ENCODE measurements at places on chromosomes 6 and 20.

GRCh38 chr6:161341638-161342037, 67.8 kb upstream of the AGPAT4 start:
- no peak for DNase-seq

- DNase-seq = no peak
Measured at GRCh38 chr20:47981222-47981621, 195.9 kb upstream of the SULF2 start.

DNA sequence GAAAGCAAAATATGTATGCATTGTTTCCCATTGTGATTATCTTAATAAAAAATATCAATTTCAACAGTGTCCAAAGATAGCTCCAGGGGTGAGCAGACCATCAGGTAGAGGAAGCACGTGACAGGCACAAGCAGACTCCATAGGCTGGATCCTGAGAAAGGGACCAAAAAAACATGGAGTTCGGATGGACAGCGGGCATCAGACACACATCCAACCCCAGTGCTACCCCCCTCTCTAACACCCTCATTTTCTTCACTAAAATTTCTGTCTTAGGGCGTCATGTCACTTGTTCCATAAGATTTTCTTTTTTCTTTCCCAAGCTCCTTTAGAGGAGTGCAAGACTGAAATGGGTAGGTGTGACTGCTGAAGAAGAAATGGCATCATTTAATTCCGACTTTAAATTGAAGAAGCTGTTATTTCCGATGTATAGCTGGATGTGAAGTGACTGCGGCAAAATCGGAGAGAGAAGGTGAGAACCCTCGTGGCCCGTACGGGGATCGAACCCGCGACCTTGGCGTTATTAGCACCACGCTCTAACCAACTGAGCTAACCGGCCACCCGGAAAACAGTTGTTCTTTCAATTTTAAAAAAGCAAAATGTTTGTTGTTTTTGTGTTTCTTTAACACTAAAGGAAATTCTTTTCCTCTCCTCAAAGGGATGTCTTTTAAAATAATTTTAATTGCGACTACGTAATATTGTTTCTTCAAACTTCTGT, 10.3 kb upstream of the PRSS16 start:
- no peak for DNase-seq

DNA sequence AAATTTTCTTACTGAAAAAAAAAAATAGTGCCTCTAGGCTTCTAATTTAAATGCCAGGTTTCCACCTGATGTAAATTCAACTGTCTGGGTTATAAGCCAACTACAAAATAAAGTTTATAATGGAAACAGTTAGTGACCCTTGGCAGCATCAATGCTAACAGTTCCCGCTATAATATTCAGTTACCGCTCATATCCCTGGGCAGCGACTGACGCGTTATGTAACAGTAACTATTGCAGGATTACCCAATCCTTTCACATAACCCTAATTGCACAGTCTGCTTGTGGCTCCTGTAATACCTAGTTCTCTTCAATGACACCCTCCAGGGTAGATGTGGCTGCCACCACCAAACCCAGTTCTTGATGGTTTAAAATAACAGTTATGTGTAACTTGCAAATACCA, 208.6 kb downstream of the MOXD1 start:
- DNase-seq = no peak

DNA sequence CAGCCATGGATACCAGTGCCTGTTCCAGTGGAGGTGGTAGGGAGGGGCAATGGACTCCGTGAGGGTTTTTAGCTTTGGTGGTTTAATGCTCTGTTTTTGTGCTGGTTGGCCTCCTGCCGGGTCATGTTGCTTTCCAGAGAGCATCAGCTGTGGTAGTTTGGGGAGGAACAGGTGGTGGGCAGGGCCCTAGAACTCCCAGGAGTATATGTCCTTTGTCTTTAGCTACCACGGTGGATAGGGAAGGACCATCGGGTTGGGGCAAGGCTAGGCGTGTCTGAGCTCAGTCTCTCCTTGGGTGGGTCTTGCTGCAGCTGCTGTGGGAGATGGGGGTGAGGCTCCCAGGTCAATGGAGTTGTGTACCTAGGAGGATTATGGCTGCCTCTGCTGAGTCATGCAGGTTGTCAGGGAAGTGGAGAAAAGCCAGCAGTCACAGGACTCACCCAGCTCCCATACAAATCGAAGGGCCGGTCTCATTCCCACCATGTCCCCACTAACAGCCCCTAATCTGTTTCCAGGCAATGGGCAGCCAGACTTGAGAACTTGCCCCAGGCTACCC, 38.9 kb downstream of the MRAP2 start:
- DNase-seq = no peak

- DNase-seq = no peak
Measured at GRCh38 chr6:150145830-150146229, 3.0 kb downstream of the PPP1R14C start.

DNA sequence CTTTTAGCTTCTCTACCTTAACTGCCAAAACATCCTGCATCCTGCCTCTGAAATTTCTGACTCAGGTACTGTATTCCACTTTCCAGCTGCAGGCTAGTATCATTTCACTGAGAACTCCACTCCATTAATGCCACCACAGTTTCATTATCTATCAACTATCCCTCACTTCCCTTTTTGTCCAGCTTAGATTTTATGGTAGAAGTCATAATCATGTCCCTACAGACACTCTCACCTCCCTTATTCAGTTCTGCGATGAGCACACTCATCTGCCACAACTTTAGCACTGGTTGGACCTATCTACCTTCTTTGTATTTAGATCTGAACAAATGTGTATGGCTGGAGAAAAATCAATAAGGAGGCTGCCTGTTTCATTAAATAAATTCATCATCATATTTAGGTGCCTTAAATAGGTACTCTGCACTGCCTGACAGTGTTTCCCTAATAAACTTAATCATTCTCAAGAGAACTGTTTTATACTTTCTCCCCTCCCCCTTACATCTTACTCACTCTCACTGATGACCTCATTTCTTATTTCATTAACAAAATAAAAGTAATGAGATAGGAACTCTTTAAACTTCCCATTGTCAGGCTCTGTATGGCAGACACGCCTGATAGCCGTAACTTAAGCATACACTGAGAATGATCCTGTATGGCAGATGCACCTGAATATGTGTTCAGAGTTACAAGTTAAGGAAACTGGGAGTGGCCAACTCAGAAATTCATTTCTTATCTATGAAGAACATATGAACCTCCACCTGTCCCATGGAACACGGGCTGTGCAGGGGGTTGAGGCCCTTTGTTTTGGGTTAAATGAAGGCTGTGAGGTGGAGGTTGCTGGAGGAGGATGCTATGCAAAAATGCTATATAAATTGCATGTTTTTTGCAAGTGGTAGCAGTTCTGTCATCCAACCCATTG, 95.3 kb upstream of the MAN1A1 start:
- DNase-seq = no peak

GRCh38 chr6:142301651-142302391, at the start of gene ADGRG6:
TSS of gene ADGRG6 (plus strand) at chr6:142302007. CDS start at chr6:142302330, 323 bp downstream.
- DNase-seq = no peak

- DNase-seq = no peak
Measured at GRCh38 chr6:154234019-154234772, 122.4 kb downstream of the IPCEF1 start.

DNA sequence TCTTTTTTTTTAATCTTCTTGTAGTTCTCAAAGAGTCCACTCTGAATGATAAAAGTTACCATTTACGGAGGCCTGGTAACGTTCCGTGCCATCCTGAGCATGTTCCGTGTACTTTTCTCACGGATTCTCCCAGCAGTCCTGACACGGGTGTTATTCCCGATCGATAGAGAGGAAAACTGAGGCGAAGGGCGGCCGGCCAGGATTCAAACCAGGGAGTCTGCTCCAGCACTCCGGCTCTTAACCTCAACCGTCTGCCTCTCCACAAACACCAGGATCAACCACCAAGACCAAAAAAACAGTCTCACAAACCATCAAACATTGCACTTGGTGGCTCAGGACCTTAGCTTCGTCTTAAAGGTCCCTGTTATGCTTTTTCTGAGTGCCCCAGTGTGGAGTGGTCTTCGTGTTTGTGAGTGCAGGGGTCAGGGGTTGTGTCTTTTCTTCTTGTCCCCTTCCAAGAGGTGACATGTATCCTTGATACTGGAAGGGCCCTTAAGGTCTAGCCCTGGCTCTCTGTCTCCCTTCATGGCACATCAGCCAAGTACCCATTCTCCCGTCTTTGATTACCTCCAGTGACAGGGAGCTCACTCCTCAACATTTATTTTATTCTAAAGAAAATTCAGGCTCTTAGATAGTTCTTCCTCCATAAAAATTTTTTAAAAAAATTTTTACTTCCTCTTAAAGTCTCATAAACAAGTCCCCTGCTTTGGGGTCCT, 35.1 kb downstream of the SRC start:
- no peak for DNase-seq

DNA sequence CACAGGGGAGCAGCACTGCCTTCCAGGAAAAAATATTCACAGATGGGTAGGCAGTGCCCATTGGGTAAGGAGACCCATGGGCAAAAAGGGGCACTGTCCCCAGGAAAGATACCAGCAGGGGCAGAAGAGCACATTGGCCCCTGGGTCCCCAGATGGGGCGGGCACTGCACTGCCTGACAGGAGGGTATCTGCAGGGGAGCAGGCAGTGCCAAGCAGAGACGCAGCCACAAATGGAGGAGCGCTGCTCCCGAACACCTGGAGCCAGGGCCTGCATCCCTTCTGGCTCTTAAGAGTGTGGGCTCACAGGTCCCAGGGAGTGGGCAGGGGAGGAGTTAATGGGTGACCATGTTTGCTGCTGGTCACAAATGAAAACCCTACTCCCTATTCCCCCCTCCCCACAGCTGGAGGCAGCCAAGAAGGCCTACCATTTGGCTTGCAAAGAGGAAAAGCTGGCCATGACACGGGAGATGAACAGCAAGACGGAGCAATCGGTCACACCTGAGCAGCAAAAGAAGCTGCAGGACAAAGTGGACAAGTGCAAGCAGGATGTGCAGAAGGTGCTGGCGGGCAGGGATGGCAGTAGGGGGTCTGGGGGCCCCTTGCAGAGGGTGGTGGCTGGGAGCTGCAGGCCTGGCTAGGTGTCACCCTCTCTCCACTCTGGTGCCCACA, 27.0 kb downstream of the SPDEF start:
- no peak for DNase-seq

GRCh38 chr6:123990376-123990775, 186.7 kb downstream of the NKAIN2 start:
- no peak for DNase-seq

- DNase-seq = no peak
Measured at GRCh38 chr6:113668641-113669408, 188.3 kb upstream of the MARCKS start.

DNA sequence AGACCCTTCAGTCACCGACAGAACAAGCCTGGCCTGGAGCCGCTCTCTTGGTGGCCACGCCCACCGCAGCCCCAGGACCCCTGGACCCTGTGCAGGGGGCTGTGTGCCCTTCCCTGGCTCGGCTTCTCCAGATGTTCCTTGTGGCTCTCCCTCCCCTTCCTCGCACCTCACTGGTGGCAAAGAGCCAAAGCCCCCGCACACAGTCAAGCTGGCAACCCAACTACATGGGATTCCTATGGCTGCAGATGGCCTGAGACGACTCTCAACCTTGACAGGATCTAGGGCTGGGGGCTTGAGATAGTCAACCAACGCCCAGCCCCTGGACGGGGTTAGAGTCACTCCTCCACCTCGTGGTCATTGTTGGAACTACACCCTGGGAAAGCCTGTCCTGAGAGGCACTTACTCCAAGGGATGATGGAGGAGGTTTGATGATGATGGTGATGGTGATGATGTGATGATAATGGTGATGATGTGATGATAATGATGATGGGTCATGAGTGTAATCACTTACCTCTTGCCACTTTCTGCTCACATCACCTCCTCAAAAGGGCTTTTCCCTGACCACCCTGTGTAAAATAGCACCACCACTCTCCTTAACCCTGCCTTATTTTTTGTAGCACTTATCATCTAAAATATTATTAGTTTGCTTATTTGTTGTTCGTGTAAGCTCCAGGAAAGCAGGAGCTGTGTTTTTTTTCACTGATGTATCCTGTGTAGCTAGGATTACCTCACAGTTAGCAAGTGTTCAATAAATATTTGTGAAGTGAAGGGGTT, 278.4 kb downstream of the LRFN2 start:
- no peak for DNase-seq

- DNase-seq = no peak
Measured at GRCh38 chr6:31737991-31738979, 1.5 kb upstream of the MSH5 start.

DNA sequence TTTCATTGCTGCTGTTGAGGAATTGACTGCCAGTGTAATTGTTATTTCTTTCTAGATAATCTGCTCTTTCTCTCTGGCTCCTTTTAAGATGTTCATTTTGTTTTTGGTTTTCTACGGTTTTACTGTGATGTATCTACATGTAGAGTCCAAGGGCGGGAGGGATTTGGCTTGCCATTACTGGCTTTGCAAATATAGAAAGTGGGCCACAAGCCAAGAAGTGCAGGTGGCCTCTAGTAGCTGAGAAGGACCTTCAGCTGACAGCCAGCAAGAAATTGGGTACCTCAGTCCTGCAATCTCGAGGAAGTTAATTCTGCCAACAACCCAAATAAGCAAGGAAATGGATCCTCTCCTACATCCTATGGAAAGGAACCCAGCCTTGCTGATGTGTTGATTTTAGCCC, 42.8 kb upstream of the GLP1R start:
- no peak for DNase-seq

GRCh38 chr6:144150710-144151657, 667 bp downstream of the STX11 start:
- DNase-seq = no peak

DNA sequence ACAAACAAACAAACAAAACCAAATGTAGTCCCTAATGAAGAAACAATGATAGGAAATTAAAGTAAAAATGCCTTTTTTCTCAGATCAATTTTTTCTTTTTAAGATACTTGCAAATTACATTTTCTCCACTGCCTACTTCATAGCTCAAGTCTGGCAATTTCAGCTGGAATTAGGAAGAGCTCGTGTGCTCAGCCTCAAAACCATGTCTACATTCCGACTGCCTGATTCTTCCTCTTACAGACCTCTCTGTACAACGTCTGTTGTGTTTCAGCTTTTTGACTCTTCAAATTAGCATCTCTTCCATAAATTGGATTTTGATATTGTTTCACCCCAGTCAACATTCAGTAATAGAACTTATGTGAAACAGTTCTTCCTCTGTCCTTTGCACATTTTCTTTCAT, 9.3 kb upstream of the EDN1 start:
- DNase-seq = no peak

GRCh38 chr20:6101346-6101745, 21.5 kb downstream of the FERMT1 start:
- DNase-seq = no peak

DNA sequence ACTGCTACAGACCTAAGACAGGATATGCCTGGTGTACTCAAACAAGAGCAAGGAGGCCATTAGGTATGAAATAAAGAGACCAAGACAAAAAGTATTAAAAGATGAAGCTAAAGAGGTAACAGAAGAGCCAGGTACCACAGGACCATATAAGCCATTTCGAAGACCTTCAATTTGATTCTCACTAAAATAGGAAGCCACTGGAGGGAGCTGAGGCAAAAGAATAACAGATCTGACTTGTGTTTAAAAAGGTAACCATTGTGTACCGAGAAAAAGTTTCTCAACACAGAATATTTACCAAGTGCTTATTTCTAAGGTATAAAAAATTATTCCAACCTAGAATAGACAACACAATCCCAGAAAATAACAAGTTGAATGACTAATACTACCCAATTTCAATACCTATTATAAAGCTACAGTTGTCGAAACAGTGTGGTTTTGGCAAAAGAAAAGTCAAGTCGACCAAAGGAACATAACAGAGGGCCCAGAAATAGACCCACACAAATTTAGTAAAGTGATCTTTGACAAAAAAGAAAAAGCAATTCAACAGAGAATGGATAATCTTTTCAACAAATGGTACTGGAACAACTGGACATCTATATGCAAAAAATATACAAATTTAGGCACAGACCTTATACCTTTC, 125.3 kb upstream of the DST start:
- no peak for DNase-seq
